ENCODE measurements at places on chromosomes 3 and 15.

GRCh38 chr3:33975463-33975862 is 177.0 kb downstream of the PDCD6IP start:
- DNase-seq, result no peak

- DNase-seq, result no peak
Measured at GRCh38 chr15:53536479-53537120, 222.9 kb downstream of the WDR72 start.

GRCh38 chr3:42705962-42706585 is 3.5 kb upstream of the HHATL start:
- DNase-seq, result no peak

DNA sequence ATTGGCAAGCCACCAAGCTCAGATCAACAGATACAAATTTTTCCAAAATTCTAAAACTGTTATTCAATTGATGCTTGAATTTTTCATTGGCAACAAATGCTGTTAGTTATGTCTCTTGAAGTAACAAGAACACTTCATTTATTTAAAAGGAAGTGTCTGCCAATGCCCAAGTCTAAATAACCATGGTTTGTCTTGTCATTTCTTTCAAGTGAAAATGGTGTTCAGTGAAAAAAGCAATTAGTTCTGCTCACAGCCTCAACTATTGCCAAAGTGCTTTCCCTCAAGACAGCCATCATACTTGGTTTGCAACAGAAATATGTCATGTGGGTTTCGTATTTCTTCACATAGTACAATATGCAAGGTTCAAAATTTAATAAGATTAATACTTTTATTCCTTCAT is 312.6 kb upstream of the LMCD1 start:
- no peak for DNase-seq

DNA sequence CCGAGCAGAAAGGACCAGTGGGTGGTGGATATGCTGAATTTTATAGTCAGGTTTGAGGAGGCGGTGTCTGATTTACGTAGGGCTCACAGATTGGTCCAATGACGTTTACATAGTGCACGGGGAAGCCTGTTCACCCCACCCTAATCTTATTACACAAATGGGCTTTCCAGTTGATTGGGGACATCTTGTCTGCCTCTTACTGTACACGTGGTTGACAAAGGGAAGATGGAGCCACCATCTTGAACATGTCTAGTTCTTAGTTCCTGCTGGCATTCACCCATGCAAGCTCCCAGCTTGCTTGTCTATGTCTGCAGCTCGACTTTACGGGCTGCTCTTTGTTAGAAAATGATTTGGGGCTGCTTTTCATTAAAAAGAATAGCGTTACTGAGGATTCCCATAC is 332.0 kb upstream of the SLCO3A1 start:
- DNase-seq, result no peak

DNA sequence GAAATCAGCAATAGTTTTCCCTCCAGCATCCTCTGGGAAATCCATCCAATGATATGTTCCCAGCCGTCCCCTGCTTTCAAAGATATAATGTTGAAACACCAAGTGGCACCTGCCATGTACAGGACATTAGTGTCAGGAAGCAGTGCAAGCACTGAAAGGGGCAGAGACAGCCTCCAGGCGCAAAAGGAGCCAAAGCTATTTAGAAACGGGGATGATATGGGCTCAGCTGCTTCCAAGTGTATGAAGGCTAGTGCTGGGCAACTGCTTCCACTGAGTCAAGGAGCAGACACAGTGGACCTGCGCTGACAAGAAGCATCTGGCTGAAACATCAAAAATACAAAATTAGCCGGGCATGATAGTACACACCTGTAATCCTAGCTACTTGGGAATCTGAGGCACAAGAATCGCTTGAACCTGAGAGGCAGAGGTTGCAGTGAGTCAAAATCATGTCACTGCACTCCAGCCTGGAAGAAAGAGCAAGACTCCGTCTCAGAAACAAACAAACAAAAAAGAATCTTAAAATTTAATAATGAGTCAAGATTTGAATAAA is 119.7 kb downstream of the AQP9 start:
- DNase-seq, result no peak
